ENCODE measurements at places on chromosomes 12 and 14.

DNA sequence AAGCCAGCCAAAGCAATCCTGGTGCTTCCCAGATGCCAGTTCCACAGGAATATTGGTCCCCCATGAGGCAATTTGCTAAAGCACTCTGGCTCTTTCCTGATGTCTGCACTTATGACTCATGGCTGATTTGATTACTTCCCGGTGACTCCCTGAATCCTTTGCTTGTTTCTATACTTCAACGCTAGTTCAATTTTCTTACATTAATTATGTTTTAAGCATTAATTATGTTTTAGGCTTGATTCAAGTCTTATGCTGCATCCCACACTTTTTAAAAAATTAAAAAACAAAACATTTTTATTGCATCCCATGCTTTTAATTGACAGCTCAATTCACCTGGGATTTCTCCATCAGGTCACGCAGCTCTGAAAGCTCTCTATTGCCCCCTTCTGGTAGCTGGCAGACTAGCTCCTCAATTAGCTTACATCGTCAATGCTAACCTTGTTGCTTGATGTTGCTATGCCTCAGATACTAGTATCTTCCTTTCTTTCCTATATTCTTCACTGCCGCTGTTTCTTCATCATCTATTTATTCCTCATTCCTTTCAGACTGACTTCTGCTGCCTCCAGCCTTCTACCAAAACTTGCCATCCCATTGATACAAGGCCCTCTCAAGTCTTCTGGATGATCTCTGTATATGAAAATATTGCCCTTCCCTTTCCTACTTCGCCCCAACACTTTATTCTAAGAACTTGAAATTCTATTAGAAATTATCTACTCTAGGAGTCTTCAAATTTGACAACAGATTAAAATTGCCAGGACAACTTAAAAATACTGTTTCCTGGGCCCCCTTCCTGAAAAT lies 32.0 kb downstream of the TSHR start:
- DNase-seq = peak; percentile 80

GRCh38 chr14:80213602-80214001 lies 2.3 kb upstream of the DIO2 start:
- peak; percentile 43 for DNase-seq

DNA sequence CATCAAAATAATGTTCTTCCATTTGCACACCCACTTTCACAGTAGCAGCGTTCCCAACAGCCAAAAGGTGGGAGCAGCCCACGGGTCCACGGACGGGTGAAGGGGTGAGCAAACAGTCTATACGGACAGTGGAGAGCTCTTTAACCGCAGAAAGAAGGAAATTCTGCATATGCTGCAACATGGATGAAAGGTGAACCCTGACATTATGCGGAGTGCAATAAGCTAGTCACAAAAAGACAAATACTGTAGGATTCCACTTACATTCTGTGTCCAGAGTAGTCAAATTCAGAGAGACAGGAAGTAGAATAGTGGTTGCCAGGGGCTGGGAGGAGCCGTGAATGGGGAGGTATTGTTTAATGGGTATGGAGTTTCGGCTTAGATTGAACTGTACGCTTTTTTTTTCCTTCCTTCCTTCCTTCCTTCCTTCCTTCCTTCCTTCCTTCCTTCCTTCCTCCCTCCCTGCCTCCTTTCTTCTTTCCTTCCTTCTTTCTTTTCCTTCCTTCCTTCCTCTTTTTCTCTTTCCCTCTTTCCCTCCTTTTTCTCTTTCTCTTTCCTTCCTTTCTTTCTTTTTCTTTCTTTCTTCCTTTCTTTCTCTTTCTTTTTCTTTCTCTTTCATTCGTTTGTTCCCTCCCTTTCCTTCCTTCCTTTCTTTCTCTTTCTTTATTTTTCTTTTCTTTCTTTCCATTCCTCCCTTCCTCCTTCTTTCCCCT lies 15.8 kb upstream of the ANKRD9 start:
- peak; percentile 54 for DNase-seq

DNA sequence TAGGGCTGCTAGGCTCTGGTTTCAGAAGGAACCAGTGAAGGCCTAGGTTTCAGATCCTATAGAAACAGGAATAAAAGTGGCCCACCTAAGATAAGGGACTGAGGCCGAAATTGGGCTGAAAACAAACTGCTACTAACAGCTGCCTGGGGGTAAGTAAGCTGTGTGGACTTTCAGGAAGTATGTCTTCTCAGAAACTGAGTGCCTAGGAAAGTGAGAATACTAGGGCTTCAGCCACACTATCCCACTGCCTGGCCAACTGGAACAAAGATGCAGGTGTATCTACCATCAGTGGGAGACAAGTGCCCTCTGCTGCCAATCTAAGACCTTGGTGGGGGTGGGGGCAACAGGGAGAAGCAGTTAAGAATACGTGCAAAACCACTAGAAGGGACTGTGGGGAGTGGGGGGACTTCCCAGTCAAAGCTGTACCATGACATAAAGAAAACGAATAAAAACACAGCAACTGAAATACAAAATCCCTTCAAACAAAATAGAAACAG lies 82.5 kb downstream of the MED13L start:
- DNase-seq = no peak

- DNase-seq = no peak
Observed at GRCh38 chr14:68292441-68293215, 473.0 kb downstream of the RAD51B start.

GRCh38 chr14:36931791-36932190 lies 240.6 kb downstream of the SLC25A21 start:
- DNase-seq = no peak

GRCh38 chr12:31000751-31001150 lies 72.9 kb upstream of the DDX11 start:
- DNase-seq = peak; percentile 93

GRCh38 chr14:80764921-80765507 lies 176.5 kb downstream of the CEP128 start:
- no peak for DNase-seq
